ENCODE measurements at places on chromosomes 12 and 14.

GRCh38 chr14:51093371-51094281 is 1.3 kb downstream of the TRIM9 start:
- peak; percentile 68 for DNase-seq

DNA sequence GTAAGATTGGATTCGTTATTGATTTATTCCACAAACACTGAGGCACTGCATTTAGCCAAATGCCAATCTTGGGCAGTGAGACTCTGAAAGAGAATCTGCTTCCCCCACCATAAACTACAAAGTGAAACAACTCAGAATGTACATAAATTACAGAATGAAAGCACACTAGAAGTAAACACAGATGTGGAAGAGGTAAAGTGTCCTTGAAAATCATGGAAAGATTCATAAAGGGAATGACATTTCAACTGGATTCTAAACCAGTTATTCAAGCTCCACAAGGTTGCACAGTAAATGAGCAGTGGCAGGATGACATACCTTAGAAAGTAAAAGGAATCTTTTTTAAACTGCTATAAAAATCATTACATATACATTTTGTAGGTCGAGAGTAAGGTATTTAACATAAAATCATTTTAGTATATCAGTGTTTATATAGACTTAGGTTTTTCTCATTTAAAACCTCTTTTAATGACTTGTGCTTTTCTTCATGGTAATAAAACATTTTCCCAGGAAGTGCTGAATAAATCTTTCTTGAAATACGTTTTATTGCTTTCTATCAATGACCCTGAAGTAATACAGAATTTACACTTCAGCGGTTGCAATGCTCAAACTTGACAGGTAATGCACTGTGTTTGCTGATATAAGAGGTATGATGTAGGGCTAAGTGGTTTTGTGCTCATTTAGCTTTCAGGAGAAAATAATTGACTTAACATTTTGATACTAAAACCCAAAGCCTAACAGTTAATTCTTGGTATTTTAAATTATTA is 270.6 kb downstream of the NAV3 start:
- DNase-seq = no peak

- DNase-seq = no peak
Measured at GRCh38 chr14:20711685-20712084, 23.1 kb downstream of the ANG start.

DNA sequence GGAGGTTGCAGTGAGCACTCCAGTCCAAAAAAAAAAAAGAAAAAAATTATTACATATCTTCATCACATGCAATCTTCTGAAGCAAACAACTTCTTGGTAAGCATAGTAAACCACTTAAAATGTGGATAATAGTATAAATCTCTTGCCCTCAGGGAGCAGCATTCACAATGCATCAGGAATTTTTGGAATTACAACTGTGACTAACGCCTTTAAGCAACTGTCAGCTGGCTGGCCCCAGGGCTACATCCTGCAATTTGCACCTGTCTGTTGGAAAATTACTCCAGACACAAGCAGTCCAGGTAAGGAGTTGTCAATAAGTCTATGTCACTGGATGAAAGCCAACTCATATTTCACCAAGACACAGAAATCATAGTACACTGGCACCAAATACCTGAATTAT is 5.5 kb upstream of the SLC7A7 start:
- no peak for DNase-seq

DNA sequence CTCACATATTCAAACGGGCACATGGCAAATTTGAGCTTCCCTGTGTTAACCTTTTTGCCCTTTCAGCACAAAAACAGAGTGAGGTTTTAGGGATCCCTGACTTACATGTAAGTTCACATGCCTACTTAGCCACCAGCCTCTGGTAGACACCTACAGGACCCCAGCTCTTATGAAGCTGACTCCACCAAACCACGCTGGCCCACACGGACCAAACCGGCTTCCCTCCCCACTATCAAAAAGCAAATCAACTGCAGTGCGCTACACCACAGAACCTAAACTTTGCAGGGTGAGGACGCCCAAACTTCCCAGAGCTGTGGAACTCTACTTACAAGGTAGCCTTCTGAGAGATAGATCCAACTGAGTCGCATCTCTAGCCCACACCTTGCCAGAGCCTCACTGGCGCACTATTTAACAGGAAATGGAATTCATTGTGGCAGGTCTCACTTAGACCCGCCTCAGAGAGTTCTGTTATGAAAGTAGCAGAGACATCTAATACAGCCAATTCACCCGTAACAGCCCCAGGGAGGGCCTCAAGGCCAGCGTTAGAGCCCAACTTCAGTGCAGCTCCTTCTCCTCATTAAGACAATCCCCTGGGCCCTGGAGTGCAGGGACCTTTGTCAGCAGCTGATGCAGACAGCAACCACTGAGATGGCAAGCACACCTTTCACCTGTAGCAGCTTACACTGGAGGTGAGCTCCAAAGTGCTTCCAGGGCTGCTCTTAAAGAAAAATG is 49.2 kb downstream of the SH2B3 start:
- no peak for DNase-seq

GRCh38 chr14:29927376-29928116 is at the start of gene PRKD1:
Gene PRKD1 (minus strand): TSS chr14:29927847.
- DNase-seq = peak; percentile 55

DNA sequence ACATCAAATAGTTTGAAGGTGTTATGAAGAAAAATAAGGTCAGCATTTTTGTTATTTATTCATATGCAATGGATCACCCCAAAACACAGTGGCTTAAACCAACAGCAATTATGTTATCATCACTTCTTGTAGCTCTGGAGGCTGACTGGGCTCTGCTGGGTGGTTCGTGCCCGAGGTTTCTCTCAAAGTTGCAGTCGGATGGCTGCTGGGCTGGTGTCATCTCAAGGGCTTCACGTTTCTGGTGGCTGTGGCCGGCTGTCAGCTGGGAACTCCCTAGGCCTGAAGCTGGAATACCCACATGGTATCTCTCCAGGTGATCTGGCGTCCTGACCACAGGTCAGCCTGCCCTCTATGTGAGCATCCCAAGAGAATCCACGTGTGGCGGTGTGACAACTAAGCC is 12.0 kb downstream of the DIO3 start:
- DNase-seq = no peak

GRCh38 chr12:112121780-112122565 is 3.4 kb upstream of the TRAFD1 start:
- DNase-seq = no peak

- DNase-seq = no peak
Measured at GRCh38 chr14:71959055-71959454, 26.8 kb downstream of the RGS6 start.

DNA sequence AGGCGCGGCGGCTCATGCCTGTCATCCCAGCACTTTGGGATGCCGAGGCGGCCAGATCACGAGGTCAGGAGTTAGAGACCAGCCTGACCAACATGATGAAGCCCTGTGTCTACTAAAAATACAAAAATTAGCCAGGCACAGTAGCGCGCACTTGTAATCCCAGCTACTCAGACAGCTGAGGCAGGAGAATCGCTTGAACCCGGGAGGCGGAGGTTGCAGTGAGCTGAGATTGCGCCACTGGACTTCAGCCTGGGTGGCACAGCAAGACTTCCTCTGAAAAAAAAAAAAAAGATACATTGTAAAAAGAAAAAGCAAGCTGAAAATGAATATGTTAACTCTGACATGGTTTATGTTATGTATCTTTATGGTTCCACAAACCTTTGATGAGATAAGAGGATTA is 33.6 kb downstream of the RPGRIP1 start:
- DNase-seq = no peak

- DNase-seq = no peak
Measured at GRCh38 chr14:32403688-32404087, 74.6 kb downstream of the AKAP6 start.

- DNase-seq = no peak
Measured at GRCh38 chr12:70732287-70732686, 95.1 kb upstream of the PTPRB start.

- DNase-seq = no peak
Measured at GRCh38 chr14:23862513-23862912, 91.1 kb upstream of the DHRS4 start.

GRCh38 chr14:85146779-85147178 is 383.2 kb upstream of the FLRT2 start:
- no peak for DNase-seq

- DNase-seq = no peak
Measured at GRCh38 chr14:104278214-104278534, 139.8 kb downstream of the KIF26A start.

GRCh38 chr12:103986829-103987228 is 21.2 kb downstream of the TDG start:
- DNase-seq = no peak

- no peak for DNase-seq
Measured at GRCh38 chr12:104219908-104220404, 4.4 kb downstream of the TXNRD1 start.

GRCh38 chr12:104828015-104828414 is 130.1 kb downstream of the SLC41A2 start:
- DNase-seq = no peak

DNA sequence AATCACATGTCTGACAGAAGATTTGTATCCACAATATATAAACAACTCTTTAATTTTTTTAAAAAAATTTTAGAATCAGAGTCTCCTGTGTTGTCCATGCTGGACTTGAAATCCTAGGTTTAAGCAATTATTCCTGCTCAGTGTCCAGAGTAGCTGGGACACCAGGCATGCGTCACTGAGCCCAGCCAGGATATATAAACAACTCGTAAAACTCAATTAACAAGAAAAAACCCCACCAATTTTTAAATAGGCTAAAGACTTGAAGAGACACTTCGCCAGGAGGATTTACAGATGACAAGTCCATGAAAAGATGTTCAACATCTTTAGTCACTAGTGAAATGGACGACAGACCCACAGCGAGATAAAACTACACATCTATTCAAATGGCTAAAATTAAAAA is 2.0 kb upstream of the SCN8A start:
- no peak for DNase-seq

- no peak for DNase-seq
Measured at GRCh38 chr12:95608252-95609033, 57.2 kb upstream of the USP44 start.

DNA sequence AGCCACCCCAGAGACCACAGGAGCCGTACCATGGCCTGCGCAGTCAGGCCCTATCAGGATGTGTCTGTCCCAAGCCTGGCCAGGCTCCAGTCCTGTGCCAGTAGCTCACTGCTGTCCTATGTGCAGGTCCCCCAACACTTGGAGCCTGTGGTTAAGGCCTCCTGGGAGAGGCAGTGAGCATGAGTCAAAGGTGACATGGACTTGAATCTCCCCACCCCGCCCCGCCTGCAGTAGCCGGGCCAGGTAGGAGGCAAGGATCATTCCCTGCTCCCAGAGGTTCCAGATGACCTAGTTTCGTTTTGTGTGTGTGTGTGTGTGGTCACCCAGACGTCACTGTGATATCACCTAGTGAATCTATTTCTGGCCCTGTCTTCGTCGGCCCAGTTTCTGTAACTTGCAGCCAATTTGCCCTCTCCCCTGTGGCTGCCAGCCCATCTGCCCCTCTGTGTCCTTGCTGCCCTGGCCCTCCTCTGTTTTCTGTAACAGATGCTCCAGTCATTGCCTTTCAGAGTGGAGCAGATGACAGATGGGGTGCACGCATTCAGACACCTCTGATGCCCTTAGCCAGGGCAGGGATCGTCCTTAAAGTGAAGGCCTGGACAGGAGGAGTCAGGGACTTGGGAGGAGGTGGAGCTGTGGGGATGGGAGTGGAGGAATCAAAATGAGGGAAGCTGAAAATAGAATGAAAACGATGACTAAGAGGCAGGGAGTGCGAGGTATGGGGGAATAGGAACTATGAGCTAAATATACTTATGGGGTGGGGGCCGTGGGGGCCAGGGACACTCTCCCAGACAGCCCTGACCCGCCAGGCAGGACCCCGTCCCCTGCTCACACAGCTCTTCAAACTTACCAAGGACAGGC is 37.4 kb downstream of the SLC6A12 start:
- no peak for DNase-seq

DNA sequence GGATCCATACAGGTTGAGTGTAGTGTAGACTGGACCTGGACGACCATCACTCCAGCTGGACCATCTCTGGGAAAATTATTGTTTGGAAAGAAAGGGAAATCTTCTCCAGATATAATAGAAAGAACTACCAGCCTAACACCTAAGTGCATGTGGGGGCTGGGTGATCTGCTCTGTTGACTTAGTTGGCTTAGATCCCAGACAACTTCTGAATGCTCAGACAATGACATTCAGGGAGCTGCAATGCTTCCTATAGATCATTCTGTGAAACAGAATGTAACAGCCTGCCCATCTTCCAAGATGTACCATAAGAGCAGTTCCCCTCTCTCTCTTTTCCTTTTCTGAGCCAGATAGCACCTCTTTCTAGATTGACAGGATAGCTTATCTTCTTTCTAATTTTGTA is 572.8 kb upstream of the STXBP6 start:
- DNase-seq = no peak

GRCh38 chr12:130339951-130340350 is 2.3 kb downstream of the PIWIL1 start:
- no peak for DNase-seq

DNA sequence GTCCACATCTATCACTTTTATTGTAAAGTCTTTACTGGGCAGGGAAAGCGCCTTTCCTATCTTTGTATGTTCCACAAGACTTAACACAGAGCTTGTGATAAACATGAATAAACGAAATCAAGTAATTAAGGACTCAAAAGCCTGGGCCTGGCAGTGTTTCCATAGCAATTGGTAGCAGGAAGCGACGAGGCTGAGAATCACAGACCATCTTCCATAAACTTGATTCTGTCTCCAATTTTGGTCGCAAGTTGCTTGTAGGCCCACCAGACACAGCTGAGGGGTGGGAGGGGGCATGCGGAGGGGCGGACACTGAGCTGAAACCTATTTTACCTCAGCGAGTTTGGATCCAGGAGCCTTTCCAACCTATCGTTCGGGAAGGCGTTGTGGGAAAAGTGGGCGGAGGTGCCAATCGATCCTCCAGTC is 302 bp downstream of the CCDC38 start:
- DNase-seq = peak; percentile 28

DNA sequence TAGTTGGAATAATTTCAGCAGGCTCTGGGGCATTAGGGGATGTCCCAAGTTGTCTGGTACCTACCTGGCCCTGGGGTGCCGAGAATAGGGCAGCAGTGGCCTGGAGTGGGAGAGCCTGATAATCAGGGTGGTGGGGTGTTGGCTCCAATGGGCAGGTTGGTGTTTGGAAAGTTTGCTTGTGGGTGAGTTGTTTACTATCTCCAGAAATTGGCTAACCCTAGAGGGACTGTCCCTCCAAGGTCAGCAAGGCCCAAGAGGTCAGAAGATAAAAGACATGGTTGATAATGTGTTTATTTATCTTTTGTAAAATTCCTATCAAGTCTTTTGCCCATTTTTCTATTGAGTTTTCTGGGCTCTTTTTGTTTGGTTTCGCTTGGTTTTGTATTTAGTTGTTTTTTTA is 105.1 kb downstream of the KICS2 start:
- no peak for DNase-seq

GRCh38 chr12:46433829-46434228 is 61.3 kb upstream of the SLC38A2 start:
- DNase-seq = no peak

DNA sequence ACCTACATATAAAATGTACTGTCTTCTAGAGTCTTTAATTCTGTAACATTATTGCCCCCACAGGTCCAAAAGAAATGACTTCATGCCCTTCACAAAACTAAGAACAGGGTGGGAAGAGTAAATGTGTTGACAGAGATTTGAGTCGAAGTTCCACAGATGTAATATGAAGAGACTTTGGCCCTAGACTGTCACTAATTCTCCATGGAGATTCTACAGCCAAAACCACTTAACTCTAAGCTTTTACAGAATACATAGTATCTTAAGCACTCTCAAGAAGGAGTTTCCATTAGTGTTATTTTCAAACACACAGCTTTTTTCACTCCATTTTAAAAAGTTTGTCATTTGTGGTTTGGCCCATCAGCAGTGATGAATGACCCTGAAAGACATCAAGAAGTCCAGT is 56.3 kb downstream of the ABCC9 start:
- no peak for DNase-seq
